ENCODE measurements at places on chromosomes 5 and 9.

DNA sequence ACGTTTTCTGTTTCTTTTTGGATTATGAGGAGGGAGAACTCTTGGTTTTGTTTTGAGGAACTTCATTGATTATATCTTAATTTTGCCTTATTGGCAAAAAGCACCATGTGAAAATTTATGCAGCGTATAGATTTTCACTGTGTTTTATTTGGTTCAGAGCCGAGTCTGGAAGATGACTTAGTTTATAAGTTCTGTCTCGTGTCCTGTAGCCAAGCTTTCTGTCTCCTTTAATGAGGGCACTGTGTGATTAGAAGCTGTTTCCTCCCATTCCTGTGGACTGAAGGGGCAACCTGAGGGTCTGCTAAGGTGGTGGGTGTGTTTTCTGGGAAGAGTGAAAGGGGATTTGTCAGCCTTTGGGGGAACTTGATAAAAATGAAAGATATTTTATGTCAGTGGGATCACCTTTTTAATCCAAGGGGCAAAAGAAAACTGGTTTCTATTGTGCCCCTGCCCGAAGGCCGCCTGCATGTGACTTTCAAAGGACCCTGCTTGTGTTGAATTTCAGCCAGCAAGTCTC is 262.1 kb downstream of the FANCC start:
- DNase-seq, result no peak

DNA sequence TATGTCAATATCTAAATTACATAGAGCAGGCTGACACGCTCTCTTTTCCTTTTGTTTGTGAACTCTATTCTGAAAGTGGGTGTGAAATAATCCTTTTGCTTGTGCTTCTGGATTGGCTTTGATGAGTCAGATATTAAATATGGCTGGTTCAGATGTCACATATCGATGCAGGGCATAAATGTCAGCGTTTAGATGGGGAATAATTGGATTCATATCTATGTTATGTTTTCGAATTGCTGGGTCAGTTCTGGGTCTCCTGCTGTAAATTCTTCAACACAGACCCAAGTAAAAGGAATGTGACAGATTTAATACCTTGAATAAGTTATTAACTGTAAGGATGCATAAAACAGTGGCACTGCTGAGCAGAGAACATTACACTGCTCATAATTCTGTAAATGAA is 118.7 kb upstream of the SNX2 start:
- no peak for DNase-seq

DNA sequence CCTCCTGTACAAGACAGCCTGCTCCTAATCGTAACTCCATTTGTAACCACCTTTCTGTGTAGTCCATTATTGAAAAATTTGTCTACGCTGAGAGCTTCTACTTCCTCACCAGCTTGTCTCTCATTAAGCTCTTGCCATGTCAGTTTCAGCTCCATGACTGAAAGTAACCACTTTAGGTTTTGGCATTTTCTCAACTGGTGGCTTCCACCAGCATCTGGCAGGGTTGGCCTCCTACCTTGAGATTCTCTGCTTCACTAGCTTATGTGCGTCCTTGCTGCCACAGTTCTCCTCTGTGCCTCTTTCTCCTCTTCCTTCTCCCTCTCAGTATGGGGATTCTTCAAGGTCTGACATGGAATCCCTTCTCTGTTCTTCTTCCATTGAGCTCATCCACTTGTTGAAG is 31.8 kb downstream of the F2RL2 start:
- no peak for DNase-seq

GRCh38 chr9:10130061-10130675 is 482.6 kb downstream of the PTPRD start:
- DNase-seq, result no peak

- DNase-seq, result no peak
Measured at GRCh38 chr5:91109634-91110033, 273.5 kb downstream of the ARRDC3 start.

DNA sequence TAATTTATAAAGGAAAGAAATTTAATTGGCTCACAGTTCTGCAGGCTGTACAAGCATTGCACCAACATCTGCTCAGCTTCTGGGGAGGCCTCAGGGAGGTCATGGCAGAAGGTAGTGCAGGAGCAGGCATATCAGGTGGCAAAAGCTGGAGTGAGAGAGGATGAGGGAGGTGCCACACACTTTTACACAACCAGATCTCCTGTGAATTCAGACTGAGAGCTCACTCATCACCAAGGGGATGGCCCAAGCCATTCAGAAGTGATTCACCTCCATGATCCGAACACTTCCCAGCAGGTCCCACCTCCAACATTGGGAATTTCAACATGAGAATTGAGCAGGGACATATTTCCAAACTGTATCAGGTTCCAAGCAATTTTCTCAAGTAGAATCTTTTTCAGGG is 84.7 kb upstream of the BRINP1 start:
- no peak for DNase-seq

DNA sequence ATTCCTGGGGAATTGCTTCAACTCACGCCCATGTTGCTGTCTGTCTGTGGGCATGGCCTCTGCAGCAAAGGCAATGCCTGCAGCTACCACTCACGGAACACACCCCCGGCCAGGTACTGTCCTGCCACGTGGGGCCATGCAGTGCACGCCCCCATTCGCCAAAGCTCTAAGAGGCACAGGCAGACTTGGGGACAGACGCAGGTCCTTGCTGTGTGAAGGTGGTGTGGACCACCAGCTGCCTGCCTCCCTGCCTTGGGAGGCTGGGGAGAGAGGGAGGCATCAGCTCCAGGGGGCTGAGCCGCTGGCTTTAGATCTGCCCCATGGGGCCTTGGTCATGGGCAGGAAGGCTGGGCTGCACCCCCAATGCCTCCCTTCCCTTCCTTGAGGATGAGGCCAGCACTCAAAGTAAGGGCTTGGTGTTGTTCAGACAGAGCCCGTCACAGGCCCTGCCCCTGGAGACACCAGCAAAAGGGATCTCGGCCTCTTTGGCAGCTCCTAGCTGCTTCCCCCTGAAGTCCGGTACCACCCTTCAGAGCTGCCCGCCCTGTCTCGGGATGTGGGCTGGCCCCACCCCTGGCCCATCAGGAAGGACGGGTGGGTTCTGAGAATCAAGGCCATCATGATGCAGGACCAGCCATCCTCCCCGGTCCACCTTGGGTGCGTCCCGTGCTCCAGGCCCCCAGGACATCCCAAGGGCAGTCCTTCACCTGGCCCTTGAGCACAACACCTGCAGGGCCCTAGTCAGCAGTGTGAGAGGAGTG is 2.3 kb downstream of the GRIN1 start:
- DNase-seq, result no peak

- no peak for DNase-seq
Measured at GRCh38 chr5:72123764-72124376, 16.6 kb downstream of the MAP1B start.

- no peak for DNase-seq
Measured at GRCh38 chr5:61052882-61053281, 107.9 kb downstream of the NDUFAF2 start.

GRCh38 chr5:80033513-80033912 is 1.6 kb upstream of the THBS4 start:
- DNase-seq, result peak; percentile 26

DNA sequence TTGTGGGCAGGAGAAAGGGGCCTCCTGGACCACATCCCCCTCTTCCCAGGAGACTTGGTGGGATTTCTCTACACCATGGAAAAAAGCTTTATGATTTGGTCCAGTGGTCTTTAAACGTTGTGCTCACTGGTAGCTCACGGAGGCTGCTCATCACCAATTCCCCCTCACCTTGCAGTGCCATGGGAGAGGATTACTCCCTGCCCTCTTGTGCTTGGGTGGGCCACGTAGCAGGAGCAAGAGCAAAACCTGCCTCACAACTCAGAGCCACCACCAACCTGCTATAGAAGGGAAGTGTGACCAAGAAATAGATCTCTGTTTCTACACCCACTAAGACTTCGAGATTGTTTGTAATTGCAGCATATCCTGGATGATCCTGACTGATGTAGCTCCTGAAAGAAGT is 42.2 kb upstream of the N4BP3 start:
- no peak for DNase-seq

DNA sequence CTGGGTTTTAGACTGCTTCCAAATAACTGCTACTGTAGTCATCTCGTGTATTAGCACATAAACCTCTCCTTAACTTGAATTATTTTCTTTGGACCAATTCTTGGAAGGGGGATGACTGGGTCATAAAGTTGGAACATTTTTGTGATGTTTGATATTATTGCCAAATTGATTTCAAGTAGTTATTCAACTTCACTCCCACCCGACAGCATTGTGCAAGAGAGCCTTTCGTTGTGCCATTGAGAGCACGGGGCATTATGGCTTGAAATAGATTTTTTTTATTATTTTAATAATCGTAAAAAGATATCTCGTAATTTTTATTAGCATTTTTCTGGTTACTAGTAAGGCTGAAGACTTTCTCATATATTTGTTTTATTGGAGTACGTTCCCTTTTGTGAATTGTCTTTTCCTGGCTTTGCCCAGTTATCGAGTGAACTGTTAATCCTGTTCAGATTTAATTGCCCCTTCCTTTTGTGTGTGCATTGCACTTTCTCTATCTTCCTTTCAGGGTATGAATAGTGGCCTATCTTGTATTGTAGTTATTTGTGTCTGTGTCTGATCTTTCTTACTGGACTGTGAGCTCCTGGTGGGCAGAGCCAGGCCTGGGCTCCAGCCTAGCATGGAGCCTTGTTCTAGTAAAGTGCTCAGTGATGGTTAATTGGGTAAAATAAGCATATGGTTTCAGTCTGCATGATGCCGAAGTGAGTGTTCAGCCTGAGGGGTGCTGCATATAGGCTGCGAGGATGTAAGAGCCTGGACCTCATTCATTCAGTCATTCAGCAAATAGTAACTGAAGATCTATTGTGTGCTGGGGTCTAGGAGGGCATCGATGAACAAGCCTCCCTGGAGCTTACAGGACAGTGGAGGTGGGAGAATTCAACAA is 93.5 kb upstream of the SHB start:
- no peak for DNase-seq

- no peak for DNase-seq
Measured at GRCh38 chr5:149260761-149261160, 10.9 kb upstream of the AFAP1L1 start.

DNA sequence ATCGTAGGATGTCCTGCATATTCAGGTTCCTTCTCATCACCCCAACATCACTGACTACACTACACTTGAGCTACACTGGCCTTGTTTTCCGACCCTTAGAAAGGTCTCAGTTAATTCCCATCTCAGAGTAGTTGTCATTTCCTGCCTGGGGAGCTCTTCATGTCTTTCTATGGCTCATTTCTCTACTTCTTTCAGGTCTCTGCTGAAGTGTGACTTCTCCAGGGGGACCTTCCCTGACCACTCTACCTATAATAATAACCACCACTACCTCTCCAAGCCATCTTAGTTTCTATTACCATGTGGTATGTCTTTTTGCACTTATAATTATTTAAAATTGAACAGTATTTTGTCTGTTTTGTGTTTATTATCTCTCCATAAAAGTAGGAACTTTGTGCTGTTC is 113.2 kb downstream of the STARD4 start:
- DNase-seq, result no peak

DNA sequence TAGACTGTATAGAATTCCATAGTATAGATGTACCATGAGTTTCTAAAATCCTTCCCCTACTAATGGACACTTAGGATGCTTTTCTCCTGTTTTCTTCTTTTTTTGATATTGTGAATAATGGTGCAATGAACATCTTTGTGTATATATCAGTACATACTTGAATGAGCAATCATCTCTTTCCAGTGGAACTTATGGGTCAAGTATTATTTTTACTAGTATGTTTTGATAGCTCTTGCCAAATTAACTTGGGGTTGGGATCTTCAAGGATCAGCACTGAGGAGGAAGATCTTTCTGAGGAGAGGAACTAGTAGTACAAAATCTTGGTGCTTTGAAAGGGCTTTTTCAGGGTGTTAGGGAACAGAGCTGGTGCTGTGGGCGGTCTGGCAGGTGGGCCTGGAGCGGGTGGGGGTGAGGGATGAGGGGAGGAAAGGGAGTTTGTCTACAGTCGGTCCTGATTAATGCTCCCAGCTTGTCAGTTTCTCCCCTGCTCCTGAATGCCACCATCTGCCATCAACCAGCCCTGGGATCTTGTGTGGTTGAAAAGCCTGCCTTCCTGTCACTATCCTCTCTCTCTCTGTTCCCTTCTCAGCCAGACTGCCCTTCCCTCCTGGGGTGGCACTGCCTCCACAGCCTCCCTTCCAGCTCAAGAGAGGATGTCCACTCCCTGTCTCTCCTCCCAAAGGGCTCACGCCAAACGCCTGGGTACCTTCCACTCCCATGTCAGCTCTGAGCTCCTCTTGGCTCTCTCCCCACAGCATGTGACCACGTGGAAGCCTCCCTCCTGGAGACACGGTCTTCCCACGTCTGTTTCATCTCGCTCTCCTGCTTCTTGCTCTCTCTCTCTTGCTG is 185.9 kb downstream of the DAB2IP start:
- no peak for DNase-seq

DNA sequence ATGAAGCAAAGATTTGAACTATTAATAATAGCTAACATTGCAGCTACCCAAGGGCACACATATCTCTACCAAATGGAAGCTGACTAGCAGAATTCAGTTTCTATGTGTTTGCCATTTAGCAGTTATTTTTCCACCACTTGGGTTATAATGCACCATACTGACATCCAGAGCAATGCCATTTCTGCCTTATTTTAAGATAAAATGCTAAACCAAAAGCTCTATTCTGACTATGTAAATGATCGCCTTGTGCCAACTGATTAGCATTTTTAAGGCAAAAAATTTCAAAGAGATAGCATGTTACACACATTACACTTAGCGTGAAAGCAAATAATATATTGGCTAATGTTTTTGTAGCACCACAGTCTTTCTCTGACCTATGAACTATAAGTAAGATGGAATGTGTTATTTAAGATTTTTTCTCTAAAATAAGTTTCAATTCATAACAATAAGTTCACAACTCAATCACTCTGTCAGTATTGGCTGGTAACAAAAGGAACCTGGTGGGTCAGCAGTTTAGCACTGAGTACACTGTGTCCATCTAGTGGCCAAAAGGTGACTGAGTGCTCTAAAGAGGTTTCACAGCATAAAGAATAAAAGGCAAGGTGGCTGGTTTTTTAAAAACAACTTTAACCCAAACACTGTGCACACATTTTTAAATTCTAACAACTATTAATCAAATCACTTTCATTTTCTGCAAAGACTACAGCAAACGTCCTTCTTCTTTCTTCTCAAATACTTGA is 443.5 kb downstream of the PDE4D start:
- DNase-seq, result no peak

DNA sequence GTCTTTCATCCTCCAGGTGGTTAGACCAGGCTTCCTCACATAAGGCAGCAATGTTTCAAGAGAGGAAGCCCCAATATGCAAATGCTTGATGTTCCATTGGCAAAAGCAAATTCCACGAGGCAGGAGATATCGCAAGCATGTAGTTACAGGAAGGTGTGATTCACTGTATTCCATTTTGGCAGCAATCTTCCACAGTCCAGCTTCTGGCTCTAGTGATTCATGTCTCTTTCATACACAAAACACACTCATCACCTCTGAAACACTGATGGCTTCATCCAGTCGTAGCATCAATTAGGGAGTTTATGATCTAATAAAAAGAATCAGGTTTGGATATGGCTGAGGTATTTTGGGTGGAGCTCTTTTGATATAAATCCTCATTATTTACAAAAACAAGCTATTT is 552.2 kb upstream of the RIOK2 start:
- DNase-seq, result no peak

DNA sequence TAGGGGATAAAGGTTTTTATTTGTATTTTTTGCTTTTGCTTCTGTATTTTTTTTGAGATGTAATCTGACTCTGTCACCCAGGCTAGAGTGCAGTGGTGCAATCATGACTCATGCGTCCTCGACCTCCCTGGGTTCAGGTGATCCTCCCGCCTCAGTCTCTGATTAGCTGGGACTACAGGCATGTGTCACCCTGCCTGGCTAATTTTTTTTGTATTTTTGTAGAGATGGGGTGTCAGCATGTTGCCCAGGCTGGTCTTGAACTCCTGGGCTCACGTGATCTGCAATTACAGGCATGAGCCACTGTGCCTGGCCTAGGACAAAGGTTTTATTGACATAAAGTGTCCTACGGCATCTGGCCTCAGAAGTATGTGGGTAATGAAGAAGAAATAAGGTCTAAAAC is 297.1 kb upstream of the C9orf72 start:
- no peak for DNase-seq

All from stimulated activated naive CD8-positive, alpha-beta T cell treated with anti-CD3 and anti-CD28 coated beads, Interleukin-15, amount 100 ng/mL, for 72 hours (primary cell).